Brain microvascular endothelial cell (primary cell): ENCODE measurements at places on chromosomes 6 and 20.

DNA sequence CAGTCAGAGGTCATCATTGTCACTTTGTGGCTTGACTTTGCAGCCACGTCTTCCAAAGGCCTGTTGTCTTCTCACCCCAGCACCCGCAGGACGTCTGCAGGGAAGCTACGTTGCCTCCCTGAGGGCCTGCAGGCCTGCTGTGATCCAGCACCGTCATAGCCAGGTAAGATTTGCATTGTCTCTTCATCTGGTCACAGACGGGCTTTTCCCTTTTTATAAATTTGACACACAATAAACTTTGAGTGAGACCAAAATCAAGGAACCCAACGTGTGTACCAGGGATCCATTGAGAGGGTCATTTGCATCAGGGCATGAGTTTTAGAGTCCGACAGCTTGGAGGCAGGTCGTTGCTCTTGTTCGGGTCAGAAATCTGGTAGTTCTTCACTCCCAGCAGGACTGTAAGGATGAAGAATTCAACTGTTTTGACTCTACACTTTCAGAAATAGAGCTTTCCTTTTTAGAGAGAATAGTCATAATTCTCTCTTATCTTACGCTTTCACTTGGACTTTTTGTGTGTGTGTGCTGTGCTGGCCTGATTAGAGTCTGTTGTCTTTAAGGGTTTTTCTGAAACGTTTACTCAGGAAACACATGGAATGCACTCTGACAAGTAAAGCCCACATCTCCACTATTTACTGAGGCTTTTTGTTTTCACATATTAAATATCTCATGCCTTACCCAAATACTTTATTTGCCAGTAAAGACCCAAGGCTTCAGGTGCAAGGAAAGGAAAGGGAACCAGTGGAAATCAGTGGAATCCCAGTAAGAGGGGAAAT is 177.2 kb upstream of the TAB2 start:
- no peak for DNase-seq

GRCh38 chr6:51844336-51844735 is 243.1 kb downstream of the PKHD1 start:
- no peak for DNase-seq

- no peak for DNase-seq
These were observed 384.6 kb upstream of the FLRT3 start for GRCh38 chr20:14721926-14722452.

DNA sequence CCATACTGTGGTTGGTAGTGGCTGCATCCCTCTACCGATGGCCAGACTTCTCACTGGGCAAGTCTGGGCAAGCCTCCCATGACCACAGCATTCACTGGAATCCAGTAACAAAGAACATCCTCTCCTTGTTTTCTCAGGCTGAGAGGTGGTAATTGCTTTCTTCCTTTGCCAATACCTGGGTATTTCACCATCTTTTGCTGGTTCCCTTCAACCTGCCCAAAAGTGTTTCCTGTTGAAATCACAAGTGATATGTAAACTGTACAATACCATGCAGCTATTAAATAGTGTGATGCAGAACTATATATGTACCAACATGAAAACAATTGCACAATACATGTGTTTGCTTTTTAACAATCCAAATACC is at the start of gene PTCHD4:
Gene PTCHD4, minus strand, starts transcription at position 55 of the 364 bp plus-strand sequence. CDS start 42,240 bp downstream, outside the sequence.
- peak; percentile 32 for DNase-seq

DNA sequence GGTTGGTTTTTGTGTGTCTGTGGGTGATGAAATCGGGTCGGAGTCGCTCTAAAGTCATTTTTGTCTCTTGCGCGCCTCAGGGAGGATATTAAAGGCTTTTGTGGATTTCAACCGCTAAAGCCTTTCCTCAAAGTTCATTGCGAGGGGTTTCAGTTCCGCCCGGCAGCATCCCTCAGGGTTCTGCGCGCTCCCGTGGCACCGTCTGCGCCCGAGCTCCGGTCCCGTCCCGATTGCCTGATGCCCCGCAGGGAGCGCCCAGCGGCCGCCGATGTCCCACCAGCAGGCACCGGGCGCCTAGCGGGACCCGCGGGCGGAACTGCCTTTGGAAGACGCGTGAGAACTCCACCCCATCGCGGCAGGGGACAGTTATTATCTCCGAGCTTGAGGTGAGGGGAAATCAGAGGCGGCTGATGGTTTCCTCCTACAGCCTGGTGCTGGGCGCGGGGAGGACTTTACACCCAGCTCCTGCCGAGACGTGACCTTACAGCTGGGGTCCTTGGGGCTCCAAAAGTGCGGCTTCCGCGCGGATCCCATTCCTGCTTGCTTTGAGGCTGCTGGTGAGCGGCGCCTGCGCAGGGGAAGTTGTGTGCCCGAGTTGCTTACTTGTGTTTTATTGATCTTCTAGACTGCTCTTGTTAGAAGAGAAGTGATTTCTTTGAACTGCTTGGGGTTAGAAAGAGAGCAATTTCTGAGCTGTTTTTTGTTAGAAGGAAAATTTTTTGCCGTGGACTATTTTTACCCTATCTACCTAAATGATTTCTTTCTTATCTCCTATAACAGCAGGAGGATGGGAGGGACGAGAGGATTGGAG is 27.1 kb downstream of the ULBP1 start:
- no peak for DNase-seq

DNA sequence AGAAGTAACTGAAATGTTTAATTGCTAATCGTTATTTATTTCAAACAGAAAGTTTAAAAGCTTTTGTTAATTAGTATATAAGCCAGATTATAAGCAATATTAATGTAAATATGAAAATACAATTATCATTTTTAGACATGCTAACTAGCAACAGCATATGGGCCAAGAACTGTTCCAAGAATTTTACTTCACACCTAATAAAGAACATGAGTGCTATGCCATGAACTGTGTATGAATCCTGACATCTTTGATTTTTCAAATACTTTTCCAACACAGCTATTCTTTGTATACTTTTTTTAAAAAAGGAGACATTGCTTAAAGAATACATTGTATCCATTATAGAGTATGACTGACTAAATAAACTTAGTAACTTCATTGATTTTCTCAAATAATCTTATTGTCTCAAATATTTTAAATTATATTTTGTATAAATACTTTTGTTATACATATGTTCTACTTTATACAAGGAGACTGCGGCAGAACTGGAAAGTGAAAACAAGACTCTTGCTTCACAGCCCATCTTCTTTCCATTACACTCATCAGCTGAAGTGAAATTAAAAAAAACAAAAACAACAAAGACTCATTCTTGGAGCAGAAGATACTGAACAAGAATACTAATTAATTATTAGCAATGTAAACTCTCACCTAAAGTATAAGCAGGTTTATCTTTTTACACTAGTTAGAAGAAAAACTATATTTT is 89.9 kb downstream of the EPHA7 start:
- DNase-seq = no peak

DNA sequence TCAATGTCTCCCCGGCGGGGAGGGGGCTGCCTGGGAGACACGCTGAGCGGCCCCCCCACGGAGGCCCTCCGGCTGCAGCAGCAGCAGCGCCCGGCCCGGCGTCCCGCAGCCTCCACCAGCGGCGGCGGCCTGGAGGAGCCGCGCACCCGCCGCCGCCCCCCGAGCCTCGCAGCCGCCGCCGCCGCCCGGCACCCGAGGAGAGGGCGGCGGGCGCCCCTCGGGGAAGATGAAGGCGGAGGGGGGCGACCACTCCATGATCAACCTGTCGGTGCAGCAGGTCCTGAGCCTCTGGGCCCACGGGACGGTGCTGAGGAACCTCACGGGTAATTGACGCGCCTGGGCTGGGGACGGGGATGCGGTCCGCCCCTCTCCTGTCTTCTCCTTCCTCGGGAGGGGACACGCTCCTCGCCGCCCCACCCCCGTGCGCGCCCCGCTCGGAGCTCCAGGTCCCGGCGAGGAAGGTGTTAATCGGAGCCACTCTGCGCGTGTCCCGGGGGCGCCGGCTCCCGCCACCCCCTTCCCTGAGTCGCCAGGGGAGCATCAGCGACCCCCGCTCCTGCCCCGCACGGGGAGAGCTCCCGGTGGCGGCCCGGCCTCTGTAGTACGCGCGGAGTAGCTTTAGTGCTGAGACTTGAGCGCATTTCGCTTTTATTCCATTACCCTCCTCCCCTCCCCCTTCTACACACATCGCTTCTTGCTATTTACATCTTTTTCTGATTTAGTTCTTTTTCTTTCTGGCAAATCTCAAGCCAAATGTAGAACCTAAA is 686 bp downstream of the TMEM170B start:
- no peak for DNase-seq

GRCh38 chr6:87972279-87972678 is 75.4 kb upstream of the SPACA1 start:
- DNase-seq = no peak

- DNase-seq = no peak
These were observed 195.8 kb upstream of the ARG1 start for GRCh38 chr6:131377112-131377705.

- no peak for DNase-seq
These were observed 305.1 kb upstream of the SASH1 start for GRCh38 chr6:148037496-148037895.

DNA sequence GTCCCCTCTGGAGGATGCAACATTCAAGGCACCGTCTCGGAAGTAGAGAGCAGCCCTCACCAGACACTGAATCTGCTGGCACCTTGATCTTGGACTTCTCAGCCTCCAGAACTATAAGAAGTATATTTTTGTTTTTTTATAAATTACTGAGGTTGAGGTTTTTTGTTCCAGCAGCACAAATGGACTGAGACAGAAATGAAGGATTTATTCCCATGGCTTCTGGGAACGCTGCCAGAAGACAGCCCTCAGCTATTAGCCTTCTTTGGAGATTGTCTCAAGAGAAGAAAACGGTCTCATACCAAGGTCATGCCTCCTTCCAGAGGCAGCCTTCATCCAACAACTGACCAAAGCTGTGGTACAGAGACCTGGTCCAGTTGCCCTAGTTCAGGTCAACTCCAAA is 85.4 kb downstream of the CHMP4B start:
- DNase-seq = peak; percentile 42

DNA sequence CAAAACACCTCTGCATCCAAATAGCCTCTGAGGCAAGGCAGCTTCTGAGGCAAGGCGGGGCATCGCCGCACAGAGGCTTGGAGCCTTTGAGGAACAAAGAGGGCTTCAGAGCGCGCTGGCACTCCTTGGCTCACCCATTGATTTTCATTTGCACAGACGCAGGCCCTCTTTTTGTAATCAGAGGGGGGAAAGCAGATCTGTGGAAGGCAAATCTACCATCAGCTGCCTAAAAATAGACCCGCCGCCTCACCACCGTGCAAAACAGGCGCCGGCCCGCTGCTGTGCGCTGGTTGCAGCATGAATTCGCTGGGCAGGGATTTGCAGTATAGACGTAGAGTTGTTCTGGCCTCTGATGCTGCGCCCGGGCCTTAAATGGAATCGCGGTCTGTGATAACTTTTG is 69.9 kb upstream of the STMND1 start:
- no peak for DNase-seq

GRCh38 chr6:150685860-150686259 is 86.2 kb downstream of the PLEKHG1 start:
- DNase-seq = no peak

DNA sequence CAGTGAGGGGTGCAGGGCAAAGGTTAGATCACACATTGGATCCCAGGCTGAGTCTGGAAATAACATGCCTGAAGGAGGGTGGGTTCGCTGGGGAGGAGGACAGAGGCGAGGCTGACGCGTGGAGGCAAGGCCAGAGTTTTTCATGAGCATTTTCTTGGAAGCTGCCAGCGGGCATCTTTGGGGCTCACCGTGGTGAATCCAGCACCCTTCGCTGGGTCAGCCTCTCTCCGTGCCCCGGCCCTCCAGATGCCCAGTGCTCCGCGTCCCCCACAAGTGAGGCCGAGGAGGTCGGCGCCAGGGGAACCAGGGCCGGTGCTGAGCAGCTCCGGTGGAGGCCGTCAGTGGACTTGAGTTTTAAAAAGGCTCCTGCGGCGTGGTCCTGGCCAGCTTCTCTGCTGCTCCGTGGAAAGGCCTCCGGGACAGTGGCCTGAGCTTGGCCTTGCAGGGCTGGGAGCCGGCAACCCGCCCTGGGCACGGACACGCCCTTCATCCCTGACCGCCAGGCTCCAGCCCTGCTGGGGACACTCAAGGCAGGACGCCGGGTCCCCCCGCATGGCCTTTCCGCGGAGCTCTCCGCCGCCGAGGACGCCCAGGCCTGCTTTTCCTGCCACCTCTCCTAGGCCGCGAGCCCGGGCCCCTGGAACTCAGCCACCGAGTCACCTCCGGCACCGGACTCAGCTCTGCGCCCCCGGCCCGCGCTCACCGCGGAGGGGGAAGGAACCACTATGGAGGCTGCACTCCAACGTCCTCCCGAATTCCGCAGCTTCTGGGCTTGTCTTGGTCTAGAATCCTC is 114.3 kb downstream of the THBS2 start:
- no peak for DNase-seq

DNA sequence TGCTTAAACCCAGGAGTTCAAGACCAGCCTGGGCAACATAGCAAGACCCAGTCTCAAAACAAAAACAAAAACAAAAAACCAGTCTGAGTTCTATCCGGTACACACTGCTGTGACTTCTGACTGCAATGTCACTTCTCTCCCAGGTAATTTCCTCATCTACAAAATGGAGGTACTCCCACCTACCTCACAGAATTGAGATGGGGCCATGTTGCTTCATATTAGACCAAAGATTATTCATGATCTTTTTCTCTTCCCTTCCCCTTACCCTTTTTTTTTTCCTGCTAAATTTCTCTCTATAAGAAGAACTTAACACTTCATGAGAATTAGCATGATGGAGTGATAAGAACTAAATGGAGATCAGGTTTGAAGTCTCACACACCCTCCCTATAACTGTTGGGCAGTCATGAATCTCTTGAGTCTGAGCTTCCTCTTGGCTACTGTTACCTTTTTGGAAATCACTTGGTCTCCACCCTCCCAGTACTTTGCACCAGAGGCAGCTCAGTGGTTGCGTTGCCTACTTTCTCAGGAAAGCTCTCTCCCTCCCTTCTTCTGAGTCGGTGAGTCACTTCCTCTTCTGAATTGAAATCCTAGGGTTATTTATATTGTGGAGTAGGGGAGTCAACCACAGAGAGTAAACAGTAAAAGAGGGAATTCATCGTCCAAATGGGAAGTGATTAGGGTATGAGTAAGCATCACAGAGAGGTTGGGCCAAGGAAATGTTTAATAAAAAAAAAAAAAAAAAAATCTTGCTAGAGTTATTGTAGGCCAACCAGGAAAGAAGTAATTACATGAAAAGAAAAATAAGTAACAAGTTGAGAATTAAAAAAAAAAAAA is 59.9 kb upstream of the MAP7 start:
- peak; percentile 96 for DNase-seq

DNA sequence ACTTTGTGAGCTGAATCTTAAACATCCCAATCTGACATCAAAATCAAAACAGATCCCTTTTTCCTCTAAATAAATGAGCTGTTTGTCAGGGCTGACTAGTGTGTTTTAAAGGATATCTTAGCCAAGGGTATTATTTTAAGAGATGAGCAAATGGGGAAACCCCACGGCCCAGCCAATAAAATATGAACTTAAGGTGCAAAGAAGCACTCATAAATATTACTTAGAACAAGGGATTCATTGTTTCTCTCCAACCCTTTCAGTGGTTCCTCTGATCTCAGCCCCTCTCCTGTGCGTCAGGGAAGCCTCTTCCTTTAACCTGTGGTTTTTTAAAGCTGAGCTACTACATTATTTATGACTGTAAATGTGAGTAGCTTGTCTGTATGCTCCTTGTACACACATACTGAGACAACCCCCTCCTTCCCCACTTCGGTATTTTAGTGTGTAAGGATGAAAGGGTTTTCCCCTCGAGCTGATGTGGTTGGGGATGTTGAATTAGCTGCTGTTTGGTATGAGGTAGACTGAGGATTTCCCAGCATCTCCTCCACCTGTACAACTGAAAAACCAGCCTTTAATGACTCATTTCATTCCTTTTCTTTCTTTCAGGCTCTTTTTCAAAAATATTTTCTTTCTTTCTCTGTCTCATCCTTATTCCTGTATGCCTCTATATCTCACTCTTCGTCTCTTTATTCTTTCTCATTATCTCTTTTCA is 6.5 kb downstream of the BMP5 start:
- DNase-seq = peak; percentile 33

- DNase-seq = no peak
These were observed 145.1 kb downstream of the CD24 start for GRCh38 chr6:106829451-106829850.
